ENCODE measurements at places on chromosomes 13 and 19.
A peak's percentile ranks its signal among the peaks of the same experiment; 100 is the strongest.

DNA sequence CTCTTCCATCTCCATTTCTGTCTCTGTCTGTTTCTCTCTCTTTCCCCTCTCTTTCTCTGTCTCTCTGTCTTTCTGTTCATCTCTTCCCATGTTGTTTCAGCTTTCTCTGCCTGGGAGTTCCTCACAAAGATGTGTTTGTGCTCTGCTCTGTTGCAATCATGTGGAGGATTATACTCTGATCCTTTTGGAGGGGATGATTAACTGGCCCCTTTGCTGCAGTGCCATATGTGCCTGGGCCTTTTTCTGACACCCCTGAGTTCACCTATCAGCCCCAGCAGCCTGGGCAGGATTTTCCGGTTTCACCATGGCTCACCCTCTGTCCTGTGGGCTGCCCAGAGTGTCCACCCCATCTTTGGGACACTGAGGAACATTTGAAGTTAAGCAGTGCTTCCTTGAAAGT lies 9.0 kb upstream of the TEX26 start:
- DNase-seq: no peak

GRCh38 chr13:100517728-100518127 lies 70.9 kb downstream of the GGACT start:
- no peak for DNase-seq

DNA sequence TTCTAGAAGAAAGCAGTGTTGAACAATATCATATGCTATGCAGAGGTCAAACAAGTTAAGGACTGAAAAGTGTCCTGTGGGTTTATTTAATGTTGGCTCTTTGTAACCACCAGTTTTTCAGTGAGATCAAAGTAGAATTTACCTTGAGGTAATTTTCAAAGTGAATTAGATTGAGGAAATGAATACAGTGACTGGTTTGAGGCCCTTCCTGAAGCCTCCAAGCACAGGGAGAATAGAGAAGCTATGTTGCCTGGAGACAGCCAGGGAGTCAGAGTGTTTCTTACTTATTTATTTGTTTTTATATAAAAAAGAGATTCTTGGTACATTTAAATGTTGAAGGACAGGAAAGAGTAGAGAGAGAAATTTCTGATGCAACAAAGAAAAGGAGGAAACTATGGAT lies 954.3 kb upstream of the SPRY2 start:
- no peak for DNase-seq

GRCh38 chr19:2865334-2866100 lies 1.6 kb upstream of the ZNF556 start:
- DNase-seq: no peak

DNA sequence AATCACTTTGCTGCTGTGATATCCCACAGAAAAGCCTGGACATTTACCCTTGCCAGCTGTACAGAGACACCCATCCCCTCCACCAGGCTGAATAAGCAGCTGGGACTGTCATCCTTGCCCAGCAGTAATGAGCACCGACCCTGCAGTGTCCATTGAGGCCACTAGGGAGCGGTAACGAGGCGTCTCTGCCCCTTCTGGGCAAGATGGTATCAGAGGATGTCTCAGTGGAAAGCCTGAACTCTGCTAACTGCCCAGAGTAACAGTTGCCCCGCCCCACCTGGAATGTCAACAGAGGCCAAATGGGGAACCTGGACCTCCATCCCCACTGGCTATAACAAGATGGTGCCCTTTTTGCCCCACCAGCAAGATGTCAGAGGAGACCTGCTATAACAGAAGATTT lies 22.8 kb upstream of the CEACAM20 start:
- no peak for DNase-seq

DNA sequence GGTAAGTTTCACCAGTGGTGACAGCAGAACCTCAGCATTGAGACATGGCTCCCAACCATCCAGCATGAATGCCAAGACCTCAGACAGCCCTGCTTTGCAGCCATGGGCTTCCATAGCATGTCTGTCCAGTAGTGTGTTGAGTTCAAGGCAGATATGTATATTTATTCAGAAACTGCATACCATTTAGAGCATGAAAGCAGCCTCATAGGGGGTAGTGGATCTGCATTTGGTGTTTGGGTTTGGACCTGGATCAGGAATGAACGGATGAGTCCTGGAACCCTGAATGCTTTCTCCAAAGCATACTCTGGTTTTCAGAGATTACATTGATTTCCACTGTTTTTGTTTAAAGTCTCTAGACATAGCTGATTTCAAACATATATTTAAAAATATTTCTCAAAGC lies 114.3 kb downstream of the ESD start:
- DNase-seq: no peak

DNA sequence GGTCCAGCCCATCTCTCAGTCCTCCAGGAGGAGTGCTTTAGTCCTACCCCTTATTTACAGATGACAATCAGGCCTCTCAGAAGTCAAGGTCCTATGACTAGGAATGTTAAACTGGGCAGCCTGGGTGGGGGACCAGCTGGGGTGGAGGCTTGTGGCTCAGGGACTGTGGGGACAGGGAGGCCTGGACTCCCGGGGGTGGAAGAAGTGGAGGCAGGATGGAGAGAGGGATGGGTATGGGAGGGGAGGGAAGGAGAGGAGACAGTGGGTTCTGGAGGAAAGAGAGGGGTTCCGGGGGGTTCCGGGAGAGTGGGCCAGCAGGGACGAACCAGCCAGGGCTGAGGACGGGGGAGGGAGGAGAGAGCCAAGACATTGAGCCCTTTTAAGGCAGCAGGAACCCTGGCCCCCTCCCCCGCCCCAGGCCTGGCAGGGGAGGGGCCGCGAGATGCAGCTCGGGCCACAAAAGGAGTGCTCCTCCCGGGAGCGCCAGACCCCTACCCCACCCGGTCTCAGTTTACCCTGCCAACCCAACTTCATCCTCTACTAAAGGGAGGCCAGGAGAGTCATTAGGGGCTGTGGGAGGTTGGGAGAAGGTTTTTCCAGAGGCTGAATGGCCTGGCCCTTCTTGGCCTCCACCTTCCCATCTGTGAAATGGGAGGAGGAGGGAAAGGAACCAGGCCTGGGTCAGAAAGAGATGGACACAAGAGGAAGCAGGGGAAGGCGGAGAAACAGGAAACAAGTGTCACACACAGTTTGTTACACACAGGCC lies 1.7 kb downstream of the DMPK start:
- no peak for DNase-seq

- DNase-seq: no peak
Measured at GRCh38 chr19:7987114-7987768, 18.2 kb downstream of the ELAVL1 start.

DNA sequence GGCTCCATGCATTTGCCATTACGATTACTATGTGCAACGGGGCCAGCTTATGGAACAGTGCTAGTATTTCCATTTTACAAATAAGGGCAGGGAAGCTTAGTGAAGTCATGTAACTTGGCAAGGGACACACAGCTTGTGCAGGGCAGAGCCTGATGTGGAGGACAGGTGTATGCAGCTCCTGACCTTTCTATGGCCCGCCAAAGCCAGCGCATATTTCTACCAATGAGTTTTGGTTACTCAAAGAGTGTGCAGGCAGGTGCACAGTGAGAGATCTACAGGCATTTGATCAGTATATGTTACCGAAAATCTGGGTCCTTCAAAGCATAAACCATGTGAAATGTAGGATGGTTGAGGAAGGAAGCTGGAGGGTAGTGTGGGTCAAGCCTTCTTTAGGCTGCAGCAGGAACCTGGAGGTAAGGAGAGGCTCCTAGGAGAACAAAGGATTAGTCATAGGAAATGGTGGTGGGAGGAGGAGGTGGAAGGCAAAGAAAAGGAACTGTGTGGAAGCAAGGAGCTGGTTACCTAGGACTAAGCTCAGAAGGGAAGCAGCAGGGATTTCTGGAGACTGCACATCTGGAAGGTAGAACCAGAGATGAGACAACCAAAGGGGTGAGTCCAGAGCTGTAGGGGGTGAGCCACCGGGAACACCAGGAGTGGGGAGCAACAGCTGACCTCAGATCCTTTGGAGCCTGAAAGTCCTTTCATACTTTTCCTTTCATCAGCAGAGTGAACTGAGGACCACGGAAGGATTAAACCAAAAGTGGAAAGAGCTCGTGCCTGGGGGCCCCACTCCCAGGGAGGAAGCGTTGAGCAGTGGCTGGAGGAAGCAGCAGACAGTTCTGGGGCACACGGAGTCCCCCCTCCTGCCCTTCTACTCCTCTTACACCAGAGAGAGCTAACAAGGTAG lies 4.2 kb upstream of the PDX1 start:
- no peak for DNase-seq

- DNase-seq: no peak
Measured at GRCh38 chr13:84978851-84979250, 820.4 kb downstream of the SLITRK6 start.

DNA sequence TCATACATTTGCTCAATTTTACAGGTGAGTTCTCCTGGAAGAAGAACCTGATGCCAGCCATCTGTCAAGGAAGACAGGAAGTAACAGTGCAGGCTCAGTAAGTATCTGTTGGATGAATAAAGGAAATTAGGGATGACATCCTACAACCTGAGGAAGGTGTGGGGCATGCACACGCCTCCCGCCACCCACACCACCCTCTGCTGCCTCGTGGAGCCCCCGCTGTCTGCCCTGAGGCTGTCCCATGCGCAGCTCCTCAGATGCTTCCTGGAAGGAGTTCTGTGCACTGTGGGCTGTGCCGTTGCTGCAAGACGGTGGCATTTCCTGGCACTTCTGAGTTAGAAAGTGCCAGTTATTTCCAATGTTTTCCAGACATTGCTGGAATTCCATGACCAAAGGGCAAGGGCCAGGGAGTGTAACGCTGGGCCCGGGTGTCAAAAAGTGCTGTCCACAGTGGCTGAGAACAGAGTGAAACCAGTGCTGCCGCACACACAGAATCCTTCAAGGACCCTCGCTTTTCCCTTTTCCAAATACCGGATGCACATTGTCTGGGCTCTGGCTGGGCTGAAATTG lies 4.2 kb upstream of the TEX29 start:
- peak; percentile 21 for DNase-seq

DNA sequence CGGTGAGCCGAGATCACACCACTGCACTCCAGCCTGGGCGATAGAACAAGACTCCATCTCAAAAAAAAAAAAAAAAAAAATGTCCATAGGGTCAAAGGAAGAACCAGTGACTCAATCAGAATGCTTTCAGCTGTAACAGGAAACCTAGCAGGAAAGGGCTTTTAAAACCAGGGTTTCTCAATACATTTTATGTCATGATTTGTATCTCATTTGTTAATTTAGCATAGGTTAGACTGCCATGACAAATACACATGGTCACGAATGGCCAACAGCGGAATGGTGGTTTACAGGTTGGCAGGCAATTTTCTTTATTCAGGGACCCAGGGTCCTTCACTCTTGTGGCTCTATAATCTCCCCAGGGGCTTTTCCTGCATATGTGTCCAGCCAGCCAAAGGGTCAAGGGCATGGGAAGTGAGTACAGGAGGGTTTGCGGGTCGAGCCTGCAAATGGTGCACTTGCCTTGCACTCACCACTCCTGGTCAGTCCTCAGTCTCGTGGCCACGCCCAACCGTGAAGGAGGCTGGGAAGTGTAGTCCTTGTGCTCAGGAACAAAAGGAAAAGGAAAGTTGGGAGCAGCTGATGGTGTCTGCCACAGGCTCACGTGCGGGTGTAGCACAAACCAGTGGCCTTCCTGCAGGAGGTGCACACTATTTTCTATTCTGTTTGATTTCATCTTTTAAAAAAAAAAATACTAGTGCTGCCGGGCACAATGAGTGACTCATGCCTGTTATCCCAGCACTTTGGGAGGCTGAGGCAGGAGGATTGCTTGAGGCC lies 14.8 kb downstream of the DHX34 start:
- no peak for DNase-seq

DNA sequence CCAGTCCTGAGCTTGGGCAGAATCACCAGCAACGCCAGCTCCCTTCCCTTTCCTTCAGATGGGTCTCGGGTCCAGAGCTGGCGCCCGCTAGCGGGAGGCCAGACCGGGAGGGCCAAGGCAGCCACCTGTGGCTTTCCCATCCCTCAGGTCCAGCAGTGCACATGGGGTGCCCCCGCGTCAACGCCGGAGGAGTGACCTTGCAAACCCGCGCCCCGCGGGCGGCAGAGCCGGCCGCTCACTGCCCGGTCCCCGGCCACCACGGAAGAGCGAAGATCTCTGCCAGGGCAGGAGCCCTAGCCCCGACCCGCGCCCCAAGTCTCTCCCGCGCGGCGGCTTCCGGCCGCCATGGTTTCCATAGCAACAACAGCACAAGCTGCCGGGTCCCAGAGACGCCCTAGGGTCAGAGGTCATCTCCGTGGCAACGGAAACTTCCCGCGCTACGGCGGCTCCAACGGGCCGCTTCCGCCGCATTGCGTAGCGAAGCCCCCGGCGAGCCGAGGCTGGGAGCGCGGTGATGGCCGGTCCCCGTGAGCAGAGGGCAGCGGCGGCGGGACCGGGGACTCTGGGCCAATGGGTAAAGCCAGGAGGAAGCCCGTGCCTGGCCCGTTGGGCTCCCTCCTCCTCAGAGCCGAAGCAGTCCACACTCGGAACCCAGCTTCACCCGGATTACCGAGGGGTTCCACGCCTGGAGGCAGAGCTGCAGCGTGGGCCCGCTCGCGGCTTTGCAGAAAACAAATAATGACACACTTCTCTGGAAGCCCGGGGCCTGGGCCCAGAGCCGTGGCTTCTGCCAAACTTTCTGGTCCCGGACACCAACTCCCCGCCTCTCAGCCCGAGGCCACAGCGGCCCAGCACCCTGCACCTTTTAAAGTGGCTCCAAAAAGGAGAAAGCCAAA lies 7.4 kb downstream of the FGF14 start:
- peak; percentile 93 for DNase-seq

DNA sequence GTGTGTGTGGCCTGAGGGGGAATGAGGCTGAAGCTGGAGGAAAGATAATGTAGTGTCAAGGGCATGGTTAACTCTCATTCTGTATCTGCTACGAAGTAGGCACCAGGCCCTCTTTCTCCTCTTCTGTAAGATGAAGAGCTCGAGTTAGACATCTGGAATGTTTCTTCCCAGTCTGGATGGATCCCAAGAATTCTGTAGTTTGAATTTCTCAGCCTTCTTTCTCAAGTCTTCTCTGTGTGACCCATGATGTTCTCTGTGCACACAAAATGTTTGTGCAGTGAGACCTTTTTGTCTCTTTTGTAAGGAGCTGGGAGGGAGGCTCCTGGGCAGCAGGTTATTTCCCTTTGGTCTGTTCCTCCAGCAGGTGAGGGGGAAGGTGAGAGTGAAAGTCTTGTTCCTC lies 13.7 kb downstream of the FGF9 start:
- no peak for DNase-seq

DNA sequence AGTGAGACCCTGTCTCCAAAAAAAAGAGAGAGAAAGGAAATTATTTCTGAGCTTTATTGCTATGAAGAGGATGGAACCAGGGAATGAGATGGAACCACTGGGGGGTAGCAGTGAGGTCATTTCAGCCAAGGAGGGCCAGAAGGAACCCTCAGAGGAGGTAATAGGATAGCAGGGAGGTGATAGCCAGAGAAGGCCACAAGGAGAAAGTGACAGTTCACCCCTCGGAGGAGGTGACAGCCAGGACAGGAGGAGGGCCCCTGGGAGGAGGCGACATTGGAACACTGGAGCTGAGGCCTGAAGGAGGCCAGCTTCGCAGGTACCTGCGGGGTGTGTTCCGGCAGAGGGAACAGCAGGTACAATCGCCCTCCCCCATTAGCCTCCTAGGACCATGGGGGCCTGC lies 675 bp upstream of the PGPEP1 start:
- DNase-seq: no peak

GRCh38 chr19:55452749-55453346 lies 8.6 kb downstream of the ISOC2 start:
- peak; percentile 96 for DNase-seq
